Stimulated activated CD4-positive, alpha-beta T cell treated with anti-CD3 and anti-CD28 coated beads, Interleukin-2, amount 100 ng/mL, for 24 hours (primary cell): ENCODE measurements at places on chromosomes 2 and 18.

GRCh38 chr2:165584126-165584654 is 114.7 kb downstream of the CSRNP3 start:
- no peak for DNase-seq

DNA sequence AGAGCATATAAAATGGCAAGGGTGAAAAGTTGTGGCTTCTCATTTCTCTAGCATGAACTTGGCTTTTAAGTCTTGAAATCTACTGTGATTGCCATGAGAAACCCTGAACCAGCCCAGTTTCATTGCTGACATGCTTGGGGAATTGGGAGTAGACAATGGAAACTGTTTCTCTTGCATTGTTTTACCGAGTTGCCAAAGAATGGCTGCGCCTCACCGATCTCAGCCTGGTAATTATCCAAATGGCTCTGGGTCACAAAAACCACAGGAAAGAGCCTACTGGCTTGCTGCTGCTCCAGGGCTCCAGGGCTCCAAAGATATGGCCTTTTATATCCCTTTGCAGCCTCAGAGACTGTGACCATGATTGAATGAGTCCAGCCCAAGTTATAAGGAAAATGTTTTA is 310.4 kb upstream of the NT5C1B start:
- DNase-seq, result no peak

DNA sequence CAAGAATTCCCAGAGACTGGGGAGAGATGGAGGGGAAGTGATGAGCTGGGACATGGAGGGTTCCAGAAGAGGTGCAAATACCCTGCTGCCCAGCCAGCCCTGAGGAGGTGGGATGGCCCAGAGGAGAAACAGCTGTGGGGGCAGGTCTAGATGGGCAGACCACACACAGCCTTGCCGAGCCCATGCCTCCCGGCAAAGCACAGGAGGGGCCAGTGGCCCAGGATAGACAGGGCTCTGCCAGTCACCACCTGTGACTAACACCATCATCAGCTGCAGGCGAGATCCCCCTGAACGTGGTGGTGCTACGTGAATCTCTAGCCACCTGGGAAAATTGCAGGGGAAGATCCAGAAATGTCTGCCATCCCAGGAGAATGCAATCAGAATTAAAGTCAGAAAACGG is 39.4 kb downstream of the SCTR start:
- DNase-seq, result no peak

- DNase-seq, result no peak
Observed at GRCh38 chr2:58594175-58594574, 353.1 kb upstream of the FANCL start.

GRCh38 chr2:48886919-48887318 is 131.4 kb upstream of the LHCGR start:
- DNase-seq, result no peak

- no peak for DNase-seq
Observed at GRCh38 chr2:215754546-215754945, 258.8 kb downstream of the MREG start.

DNA sequence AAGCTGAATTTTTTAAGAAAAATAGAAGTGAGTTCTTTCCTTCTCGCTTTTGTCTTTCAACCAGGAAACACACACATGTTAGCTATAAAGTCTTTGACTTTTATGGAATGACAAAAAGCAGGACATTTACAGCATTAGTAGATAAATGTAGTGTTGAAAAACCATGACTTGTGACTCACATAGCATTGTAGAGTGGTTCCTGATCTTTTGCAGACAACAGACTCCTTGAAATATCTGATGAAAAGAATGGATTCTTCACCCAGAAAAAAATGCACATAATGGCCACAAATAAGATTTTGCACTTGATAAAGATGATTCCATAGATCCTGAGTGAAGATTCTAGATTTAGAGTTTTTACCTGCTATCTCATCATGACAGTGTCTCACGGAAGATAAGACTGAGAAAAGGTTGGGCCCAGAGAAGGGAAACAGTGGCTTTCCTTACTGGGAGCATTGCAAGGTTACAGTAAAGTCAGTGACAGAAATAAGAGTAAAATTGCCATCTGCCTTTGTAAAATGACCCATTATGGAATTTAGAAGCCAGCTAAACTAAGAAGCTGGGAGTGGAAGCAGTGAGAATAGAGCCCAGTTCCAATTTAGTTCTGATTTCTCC is 14.0 kb downstream of the SMARCAL1 start:
- no peak for DNase-seq

- no peak for DNase-seq
Observed at GRCh38 chr2:215598376-215598975, 162.6 kb upstream of the FN1 start.

DNA sequence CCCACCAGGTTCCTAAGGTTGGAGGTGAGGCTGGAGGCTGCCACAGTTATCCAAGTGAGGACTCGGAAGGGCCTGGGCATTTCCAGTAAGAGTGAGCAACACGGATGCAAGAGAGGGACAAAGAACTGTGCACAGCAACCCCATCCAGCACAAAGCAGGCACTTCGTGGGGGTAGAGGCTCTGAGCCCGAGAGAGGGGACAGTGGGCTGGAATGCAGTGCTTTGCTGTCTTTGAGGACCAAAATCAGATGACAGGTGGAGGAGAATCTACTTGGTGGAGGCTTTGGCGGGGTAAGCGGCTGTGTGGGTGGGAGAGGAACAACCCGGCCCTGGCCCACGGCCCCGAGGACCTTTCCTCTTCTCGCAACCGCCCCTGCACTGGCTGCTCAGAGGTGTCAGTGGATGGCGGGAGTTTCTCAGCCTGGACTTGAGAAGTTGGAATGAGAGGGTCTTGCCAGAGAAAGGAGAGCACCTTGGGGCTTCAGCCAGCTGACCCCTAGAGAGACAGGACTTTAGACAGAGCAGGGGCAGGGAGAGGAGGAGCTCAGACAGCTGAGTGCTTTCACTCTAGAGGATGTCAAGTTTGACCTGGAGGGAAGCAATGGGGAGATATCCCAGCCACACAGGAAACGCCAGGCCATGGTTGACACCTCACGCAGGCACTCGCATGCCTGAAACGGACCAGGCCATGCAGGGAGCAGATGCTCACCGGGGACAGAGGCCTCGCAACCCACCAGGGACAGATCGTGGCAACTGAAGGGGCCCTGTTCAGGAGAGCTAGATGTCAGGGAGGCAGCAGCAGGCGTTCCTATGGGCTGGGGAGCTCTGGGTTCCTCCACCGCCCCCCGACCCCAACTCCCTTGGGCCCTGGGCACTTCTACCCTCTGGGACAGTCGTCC is 11.6 kb downstream of the RAMP1 start:
- no peak for DNase-seq

DNA sequence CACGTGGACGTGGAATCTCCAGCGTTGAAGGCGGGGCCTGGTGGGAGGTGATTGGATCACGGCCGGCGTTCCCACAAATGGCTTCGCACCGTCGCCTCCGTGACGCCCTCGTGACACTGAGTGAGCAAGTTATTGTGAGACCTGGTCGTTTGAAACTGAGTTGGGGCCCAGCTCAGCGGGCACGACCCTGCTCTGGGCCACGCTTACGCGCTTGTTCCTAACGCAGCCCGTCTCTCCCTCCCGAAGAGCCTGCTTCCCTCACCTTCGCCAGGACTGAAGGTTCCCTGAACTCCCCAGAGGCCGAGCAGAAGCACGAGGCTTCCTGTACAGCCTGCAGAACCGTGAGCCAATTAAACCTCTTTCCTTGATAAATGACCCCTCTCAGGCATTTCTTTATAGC is 121.8 kb downstream of the RTP5 start:
- no peak for DNase-seq

DNA sequence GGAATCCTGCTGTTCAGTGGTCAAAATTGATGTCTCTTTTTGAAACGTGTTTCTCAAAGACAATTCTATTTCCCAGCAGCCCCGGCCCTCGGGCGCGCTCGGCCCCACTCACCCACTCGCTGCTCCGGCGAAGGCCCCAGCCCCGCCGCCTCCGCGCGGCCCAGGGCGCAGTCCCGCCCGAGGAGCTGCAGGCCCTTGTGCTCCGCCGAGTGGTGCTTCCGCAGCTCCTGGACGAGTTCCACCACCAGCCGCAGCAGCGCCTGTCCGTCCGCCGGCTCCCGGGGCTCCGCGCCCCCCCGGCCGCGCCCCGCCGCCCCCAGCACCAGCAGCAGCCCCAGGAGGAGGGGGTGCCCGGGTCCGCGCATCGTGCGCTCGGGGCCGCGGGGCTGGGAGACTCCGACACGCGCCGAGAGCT is 413 bp downstream of the ALKAL2 start:
- no peak for DNase-seq

DNA sequence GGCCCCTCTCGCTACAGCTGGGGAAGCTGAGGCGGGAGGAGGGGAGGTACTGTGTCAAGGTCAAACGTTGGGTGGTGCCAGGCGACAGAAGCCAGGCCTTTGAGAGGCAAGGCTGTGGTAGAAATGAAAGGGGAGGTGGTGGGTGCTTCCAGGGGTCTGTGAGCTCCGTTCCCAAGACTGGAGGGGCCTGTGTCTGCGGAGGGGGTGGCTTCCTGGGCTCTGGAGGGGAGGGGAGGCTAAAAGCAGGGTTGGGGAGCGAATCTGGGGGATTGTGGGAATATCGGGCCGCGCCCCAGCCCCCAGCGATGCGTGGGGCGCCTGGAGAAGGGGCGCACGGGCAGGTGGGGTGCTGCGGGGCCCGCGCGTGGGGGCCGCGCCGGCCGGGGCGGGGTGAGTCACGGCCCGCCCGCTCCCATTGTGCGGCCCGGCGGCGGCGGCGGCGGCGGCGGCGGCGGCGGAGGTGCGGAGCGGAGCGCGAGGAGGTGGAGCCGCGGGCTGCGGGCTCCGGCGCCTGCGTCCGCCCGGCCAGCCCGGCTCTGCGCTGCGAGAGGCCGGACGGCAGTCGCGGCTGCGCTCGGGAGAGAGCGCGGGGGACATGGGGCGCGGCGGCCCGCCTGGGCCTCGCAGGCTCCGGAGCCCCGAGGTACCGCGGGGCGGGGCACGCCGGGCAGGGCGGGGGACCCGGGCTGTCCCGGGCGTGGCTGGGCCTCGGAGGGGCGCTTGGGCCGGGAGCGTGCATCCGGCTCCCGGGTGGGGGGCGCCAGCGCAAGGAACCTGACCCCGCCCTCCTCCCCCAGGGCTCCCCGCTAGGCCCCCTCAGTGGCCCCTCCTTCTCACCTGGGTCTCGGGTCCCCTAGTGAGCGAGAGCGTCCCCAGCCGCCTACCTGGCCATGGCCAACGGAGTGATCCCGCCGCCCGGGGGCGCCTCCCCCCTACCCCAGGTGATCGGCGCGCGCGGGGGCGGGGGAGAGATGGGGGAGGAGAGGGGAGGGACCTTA is at the start of gene SLC4A3:
SLC4A3 (plus strand) TSS at position 528 of the 998 bp plus-strand sequence; CDS start at position 891, 363 bp downstream.
- DNase-seq, result no peak

DNA sequence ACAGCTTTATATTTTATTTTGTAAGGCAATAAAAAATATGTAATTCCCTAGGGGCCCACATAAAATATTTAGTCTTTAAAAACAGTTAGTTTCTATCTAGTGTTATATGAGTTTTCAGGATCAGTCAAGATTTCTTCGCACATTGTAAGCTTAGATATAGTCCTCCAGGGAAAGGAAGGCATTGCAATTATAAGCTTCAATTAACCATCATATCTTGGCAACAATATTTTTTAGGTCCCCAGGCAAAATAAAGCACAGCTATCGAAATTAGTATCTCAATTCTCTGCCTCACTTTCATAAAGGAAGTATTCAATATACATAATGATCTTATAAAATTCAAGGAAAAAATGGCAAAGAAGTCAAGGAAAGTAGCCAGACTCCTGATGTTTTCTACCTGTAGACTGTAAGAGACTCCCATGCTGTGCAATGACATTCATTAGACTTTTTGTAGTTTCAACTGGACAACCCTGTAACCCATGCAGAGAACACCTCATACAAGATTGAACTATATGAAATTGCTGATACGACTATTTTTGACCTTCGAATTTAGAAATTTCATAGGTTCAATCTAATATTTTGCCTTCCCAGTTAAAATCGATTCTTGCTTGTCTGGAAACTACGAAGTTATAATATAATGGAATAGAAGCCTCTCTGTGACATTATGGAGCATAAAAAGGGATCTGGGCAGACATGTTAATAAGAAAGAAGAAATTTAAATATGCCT is 96.8 kb downstream of the UNC80 start:
- no peak for DNase-seq

- DNase-seq, result no peak
Observed at GRCh38 chr18:10495936-10496335, 29.9 kb upstream of the NAPG start.

DNA sequence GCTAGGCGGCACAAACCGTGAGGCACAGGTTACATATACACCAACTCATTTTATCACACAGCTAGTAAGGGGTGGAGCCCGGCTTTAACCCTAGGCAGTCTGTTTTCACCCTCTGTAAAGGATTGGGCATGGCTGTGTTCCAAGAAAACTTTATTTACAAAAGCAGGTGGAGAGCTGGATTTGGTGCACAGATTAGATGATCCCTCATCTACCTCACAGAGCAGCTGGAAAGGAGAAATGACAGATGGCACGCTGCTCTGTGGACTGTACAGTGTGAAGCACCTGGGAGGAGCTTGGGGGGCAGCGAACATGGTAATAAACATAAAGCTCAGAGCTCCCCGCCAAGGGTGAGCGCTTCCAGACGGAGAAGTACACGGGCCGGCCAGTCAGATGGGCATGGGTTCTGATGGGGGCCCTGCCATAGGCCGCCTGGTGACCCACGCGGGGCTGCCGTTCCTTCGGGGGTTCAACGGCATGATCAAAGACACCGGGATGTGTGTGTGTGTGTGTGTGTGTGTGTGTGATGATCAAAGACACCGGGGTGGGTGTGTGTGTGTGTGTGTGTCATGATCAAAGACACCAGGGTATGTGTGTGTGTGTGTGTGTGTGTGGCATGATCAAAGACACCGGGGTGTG is 862 bp upstream of the TMEM177 start:
- no peak for DNase-seq

DNA sequence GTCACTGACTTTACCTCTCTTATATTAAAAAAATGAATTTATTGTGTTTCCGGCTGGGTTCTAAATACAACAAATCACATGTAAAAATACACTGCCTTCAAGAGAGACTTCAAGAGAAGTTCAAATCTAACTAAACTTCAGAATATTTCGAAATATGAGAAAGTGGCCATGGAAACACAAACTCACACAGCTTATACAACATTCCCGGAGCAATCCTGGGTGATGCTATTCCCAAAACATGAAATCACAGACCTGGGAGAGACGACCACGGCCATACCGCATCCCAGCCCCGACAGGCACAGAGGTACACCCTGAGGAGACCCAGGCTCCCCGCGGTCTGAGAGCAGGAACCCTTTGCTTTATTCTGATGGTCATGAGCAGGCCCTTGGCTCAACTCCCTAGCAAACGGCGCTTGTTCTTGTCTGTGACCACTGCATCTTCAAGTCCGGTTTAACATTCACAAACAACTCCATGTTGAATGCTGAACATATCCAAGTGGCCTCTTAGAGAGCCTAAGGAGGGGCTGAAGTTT is 185.4 kb upstream of the REV1 start:
- no peak for DNase-seq

DNA sequence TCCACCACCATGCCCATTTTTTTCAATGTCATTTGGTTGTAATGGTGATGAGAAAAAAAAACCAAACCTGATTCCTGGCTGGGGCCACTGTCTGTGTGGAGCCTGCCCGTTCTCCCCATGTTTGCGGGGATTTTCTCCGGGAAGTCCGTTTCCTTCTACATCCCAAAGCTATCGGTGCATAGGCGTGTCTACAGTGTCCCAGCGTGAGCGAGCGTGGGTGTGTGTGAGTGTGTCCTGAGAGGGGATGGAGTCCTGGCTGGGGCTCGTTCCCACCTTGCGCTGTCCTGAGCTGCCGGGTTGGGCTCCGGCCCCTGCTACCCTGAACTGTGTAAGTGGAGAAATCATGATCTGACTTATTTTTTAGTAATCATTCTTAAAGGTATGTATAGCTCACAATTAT is 7.3 kb upstream of the ZAP70 start:
- DNase-seq, result no peak
